ENCODE measurements at places on chromosomes 5 and 9.
A peak's percentile ranks its signal among the peaks of the same experiment; 100 is the strongest.

GRCh38 chr5:6565492-6565891 is 67.4 kb downstream of the NSUN2 start:
- no peak for DNase-seq

GRCh38 chr5:131589510-131590348 is 45.3 kb downstream of the RAPGEF6 start:
- no peak for DNase-seq

GRCh38 chr5:2507611-2508010 is 243.9 kb downstream of the IRX2 start:
- DNase-seq: no peak

- no peak for DNase-seq
These were observed 110.5 kb upstream of the CDKN2B start for GRCh38 chr9:22119522-22120158.

DNA sequence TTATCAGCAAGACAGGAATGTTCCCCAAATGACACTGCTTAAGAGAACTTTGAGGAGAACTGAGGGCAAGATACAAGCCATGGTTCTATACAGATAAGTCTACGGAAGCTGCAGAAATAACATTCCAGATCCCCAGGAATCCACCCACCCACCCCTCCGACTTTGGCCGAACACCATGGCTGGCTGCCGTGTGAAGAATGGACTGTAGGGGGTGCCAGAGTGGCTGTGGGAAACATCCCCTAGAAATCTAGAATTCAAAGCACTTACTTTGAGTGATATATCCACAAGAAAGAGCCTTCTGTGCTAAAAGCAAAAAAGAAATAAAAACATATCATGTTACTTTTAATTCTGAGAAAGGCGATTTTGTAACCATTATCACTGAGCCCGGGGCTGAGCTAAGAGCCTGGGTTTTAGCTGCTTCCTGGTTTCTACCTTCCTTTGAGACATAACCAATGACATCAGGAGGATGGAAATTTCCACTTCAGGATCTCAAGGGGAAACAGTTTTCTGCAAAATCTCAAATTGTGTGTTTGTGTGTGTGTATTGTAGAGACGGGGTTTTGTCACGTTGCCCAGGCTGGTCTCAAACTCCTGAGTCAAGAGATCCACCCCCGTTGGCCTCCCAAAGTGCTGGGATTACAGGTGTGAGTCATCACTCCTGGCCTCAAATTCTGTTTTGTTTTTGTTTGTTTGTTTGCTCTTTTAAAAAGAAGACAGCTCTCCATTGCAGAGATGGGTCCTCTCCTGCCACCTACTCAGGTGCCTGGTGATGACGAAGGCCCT is 36.4 kb downstream of the GGTA1 start:
- DNase-seq: peak; percentile 13

All from stimulated activated CD4-positive, alpha-beta T cell treated with anti-CD3 and anti-CD28 coated beads, Interleukin-1b, Interleukin-23, amount 100 ng/mL, for 48 hours (primary cell).